ENCODE measurements at places on chromosomes 3 and 15.

- DNase-seq: no peak
These were observed 17.9 kb downstream of the ATP6V1A start for GRCh38 chr3:113764698-113765097.

DNA sequence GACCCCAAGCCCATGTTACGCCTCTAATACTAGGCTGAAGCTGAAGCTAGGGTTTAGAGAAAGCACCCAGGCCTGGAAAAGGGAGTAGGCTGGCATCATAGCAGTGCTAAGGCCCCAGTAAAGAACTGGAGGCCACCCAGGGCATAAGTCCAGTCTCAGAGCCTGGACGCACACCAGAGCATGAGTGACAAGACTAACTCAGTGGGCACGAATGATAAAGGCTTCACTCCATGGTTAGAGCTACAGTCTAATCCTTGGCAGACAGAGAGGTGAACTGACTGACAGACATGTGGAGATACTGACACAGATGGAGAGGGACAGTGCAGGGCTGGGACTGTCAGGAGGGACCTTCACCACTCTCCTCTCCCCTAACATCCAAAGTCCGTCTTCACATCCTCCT is 139.8 kb downstream of the KCNMB2 start:
- DNase-seq: no peak

DNA sequence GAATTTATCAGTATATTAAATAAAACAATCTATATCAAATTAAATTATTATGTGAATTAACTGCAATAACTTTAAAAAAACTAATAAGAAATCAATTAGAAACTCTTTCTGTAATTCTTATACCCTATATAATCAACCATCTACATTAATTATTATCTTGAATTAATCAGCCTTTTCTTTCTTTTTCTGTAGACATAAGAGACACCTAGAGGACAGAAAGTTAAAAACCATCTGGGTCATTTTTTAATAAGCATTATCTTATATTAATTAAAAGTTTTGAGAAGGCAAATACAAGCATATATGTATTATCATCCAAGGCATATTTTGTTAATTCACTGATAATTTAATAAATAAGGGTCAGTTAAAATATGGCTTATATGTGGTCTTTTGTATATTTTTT is 24.2 kb upstream of the SLC25A26 start:
- no peak for DNase-seq

DNA sequence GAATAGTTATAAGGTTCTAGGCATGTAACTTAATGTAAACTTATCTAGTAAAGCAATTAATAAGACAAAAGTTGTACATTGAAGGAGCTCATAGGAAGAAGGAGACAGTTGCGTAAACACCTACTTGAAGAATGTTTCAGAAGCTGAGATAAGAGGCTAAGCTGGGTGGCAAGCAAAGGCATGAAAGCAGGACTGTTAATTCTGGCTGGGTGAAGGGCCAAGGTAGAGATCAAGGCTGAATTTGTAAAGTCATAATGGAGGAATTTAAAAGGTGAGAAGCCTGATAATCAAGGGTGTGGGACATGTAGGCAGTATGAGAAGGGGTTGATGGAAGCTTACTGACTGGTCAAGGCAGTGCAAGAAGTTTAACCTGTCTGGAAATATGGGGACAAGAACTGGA is 80.4 kb upstream of the TGFBR2 start:
- DNase-seq: no peak

DNA sequence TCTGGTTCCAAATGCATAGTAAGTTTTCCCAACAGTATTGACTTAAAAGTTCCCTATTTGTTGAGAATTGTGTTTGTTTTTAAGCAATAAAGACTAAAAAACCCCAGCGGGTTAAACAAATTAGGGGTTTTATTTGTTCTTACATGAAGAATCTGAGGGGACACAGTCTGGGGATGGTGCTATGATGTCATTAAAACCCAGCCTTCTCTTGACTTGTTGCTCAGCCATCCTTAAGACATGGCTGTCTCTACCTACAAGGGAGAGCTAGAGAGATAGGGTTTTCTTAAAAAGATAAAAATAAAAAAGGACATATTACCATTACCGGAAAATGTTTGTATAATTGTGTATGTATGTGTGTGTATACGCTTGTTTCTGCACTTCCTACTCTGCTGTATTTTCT is 11.7 kb upstream of the ARL14 start:
- DNase-seq: no peak

DNA sequence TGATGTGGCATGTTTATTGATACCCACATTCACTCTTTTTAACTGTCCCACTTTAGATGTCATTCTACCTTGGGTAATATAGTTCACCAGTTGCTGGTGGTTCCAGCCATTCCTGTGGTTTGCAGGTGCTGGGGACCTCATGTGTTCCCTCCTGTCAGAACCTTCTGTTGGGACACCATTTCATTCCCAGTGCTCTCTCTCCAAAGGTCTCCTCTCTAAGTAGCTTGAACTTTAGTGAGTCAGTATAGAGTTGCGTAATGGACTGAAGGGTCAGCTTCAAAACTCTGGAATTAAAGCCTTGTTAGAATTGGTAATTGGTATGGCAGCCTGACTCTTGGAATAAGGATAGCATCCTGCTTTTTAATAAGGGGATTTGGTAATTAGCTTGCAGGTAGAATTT is 108.5 kb downstream of the PLCL2 start:
- DNase-seq: no peak

- no peak for DNase-seq
These were observed 28.4 kb upstream of the LDHAL6B start for GRCh38 chr15:59178151-59178695.

DNA sequence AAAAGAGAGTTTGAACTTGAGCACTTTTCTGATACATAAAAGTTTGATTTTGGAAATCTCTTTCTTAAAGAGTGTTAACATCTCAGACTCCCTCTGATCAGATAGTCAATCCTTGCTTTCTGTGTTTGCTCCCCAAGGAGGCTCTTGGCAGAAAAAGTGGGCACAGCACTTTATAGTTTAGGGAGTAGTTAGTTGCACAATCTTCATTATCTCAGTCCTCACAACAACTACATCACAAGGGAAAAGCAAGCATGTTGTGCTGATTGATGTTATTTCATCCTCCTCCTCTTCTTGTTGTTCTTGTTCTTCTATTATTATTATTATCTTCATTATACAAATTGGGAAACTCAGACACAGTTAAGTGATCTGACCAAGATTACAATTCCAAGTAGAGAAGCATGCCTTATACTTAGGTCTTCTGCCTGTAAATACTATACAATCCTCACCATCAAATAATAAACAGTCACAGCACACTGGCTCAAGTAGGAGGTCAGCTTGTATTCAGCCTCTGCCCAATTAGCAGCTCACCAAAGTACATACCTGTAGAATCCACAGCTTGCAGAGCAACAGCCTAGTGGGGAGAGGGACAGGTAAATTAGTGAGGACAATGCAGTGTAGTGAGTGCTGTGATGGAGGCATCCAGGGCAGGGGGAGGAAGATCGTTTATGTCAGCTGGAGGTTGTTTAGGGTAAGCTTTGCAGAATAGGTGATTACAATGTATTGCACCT is 304.1 kb upstream of the MME start:
- DNase-seq: no peak
